Stimulated activated CD4-positive, alpha-beta T cell treated with anti-CD3 and anti-CD28 coated beads, TNF-alpha, amount 100 ng/mL, for 4 hours (primary cell): ENCODE measurements at places on chromosomes 6 and 20.

GRCh38 chr20:36587388-36588070 is 14.1 kb downstream of the TGIF2 start:
- no peak for DNase-seq

DNA sequence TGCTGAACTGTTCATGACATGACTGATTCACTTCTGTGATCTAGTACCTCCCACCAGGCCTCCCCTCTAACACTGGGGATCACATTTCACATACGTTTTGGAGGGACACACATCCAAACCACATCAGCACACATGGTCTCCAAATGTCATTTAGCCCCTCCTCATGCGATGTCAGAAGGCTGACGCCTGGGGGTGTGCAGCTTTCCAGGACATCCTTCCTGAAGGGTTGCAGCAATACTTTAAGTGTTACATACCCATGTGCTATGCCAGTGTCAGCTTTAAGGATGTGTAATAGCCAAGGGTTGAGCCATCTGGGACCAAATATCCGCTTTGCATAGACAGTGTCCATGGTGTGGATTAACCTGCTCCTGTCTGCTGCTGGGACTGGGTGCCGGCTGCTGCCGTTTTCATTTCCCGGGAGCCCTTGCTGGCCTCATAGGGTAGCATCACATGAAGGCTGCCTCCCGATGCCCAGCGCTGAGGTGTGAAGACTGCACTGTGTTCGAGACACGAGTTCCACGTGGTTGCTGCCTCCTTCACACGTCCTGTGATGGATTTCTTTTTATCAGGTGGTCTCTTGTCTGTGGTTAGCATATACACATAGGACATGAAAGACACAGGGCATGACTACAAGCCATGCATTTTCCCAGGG is 219.0 kb downstream of the THBS2 start:
- DNase-seq, result no peak

DNA sequence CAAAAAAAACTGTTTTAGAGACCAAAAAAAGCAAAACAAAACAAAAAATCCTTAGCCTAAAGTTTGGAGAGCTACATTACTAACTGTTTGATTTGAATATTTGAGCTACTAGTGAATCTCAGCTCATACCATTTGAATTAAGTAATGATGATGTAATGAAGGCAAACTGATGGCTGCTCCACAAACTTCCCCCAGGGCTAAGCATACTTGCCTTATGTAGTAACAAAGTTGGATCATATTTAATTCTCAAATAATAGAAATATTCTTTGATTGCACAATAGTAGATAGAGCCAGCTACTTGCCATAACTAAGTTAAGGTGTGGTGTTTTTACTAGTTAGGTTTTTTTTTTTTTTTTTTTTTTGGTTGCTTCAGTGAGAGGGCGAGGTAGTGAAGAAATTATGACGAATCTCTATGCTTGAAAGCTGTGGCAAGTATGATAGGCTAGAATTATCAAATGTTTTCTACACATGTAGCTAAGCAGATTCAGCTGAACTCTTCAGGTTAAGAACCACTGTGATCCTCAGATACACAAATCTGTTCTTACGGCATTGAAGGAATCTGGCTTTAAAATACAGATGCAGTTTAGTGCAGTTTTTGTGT is 2.9 kb downstream of the RAB32 start:
- no peak for DNase-seq

- no peak for DNase-seq
These were observed 80.5 kb upstream of the SGK1 start for GRCh38 chr6:134398453-134398852.
